ENCODE measurements at places on chromosomes 11 and 22.

DNA sequence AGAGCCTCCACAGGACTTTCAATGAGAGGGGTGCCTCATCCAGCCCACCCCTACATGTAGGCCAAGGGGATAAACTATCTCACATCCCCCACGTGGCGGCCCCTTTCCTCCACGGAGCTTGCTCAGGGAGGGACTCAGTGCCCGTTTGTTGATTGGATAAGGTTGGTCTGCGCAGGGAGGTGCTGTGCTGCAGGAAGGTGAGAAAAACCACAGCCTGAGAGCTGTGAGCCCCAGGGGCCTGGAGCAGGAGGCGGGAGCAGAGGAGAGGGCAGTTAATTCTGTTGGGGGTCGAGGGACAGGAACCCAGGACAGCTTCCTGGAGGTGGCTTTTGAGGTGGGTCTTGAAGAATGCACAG is 31.9 kb upstream of the ATXN10 start:
- DNase-seq: no peak

DNA sequence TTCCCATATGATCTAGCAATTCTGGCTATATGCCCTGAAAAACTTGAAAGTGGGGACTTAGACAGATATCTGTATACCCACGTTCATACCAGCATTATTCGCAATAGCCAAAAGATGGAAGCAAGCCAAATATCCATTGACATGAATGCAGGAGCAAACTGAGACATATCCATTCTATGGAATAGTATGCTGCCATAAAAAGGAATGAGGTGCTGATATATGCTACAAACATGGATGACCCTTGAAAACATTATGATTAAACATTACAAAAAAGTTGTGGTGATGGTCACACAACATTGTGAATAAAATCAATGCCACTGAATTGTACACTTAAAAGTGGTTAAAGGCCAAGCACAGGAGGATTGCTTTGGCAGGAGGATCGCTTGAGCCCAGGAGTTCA is 25.5 kb downstream of the MFNG start:
- DNase-seq: no peak

- no peak for DNase-seq
Observed at GRCh38 chr11:113906038-113906437, 1.4 kb downstream of the HTR3B start.

GRCh38 chr22:42437488-42438292 is 5.5 kb upstream of the NFAM1 start:
- DNase-seq: no peak

GRCh38 chr22:46425016-46425415 is 89.5 kb downstream of the TRMU start:
- no peak for DNase-seq

- no peak for DNase-seq
Observed at GRCh38 chr11:114136686-114137640, 77.5 kb downstream of the ZBTB16 start.

- DNase-seq: no peak
Observed at GRCh38 chr22:48083502-48083901, 1321.1 kb downstream of the TBC1D22A start.

Measured in GM18507 (cell line).